ENCODE measurements at places on chromosomes 13 and 19.

DNA sequence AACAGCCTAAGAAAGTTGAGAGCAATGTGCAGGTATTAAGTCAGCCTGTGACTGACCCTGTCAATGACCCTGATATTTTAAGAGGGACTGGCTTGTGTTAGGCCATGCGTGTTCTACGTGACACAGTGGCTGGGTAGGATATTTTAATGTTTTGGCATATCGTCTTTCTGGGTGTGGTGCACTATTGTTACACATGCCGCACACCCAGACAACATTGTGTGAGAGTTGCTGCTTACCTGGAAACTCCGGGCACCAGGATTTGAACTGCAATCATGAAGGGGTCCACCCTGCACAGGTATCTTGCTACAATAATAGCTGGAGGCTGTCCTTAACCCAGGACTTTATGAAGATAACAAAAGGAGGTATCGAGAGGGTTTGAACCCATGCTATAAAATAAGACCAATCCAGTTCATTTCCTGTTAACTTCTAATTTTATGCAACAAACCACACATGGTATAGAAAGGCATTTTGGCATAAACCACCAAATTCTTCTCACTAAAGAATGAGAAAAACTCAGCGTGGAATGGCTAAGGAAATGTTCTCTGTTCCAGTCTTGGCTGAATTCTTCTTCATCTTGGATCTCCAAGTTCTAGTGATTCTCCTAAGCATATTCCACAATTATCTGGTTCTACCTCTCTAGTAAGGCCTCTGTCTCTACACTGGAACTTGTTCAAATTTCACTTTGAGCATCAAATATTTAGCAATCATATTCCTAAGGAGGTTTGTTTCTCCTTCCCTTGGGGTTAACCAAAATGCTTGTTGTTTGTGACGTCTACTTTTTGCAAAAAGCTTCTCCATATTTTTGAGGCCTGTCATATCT is 38.7 kb upstream of the POMP start:
- peaks cover 11% of the 10 kb centered on the region for H3K27me3 ChIP-seq
- DNase-seq: no peak
- no peaks in the 10 kb centered on the region for H3K4me1 ChIP-seq
- H3K36me3 ChIP-seq: no peaks in the 10 kb centered on the region
- no peak overlapping the region for H3K27ac ChIP-seq

- no peaks in the 10 kb centered on the region for H3K4me1 ChIP-seq
- no peaks in the 10 kb centered on the region for H3K27me3 ChIP-seq
- no peaks in the 10 kb centered on the region for H3K36me3 ChIP-seq
- no peak overlapping the region for H3K27ac ChIP-seq
- H3K4me3 ChIP-seq: no peak overlapping the region
Measured at GRCh38 chr13:107475753-107476453, 739.4 kb downstream of the LIG4 start.

DNA sequence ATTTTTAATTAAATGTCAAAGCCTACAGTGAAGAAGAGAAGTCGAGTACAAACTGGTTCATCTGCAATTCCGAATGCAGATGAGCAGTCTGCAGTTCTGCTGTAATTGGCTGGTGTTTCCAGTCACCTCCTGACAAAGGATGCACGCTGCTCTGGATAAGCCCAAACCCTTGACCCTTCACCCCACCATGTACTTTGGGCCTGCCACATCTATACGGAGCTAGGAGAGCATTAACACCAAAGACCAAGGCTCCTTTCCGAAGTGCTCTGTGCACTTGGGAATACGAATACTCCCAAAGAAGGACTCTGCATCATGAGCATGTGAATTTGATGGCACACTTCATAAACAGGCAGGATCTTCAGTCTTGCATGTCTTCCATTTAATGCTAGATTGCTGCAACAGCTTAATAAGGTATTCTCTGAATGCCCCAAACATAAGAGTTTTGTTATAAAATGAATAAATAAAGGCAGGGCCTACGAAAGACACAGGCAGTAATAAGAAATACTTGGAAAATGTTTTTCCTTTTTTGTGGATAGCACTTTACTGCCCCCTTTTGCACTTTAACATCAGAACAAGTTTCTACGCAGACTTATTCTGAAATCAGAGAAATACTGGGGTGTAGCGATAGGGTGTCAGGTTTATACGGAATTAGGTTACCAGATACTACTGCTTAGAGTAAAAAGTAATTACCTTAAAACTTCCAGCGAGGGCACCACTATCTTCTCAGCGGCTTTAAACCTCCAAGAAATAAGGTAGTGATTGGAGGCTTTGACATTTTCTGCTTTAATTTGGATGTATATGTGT is 15.0 kb downstream of the EFNB2 start:
- DNase-seq: no peak
- peaks cover 7% of the 10 kb centered on the region for H3K36me3 ChIP-seq
- no peak overlapping the region for H3K27ac ChIP-seq
- H3K4me3 ChIP-seq: no peak overlapping the region
- H3K27me3 ChIP-seq: peaks cover 73% of the 10 kb centered on the region

DNA sequence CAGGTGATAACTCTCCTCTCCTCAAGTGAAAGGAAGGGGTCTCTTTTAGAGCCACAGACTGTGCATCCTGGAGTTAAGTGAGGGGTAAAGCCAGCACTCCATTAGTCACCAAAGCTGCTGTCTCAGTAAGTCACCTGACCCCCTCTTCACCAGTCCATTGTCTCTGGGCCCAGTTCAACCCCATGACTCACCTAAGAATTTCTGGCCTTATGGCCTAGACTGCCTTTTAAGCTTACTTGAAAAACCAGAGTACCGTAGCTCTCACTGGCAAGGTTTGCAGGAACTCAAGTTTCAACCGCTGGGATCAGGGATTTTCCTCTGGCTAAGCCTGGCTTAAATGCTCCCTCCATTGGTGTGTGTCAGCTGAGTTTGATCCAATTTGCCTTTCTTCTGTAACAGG is 23.4 kb upstream of the EID2 start:
- H3K27me3 ChIP-seq: peaks cover 1% of the 10 kb centered on the region
- H3K36me3 ChIP-seq: peaks cover 2% of the 10 kb centered on the region
- H3K4me1 ChIP-seq: peaks cover 6% of the 10 kb centered on the region
- no peak overlapping the region for H3K27ac ChIP-seq

- DNase-seq: no peak
- H3K4me1 ChIP-seq: no peaks in the 10 kb centered on the region
- no peaks in the 10 kb centered on the region for H3K27me3 ChIP-seq
- no peak overlapping the region for H3K27ac ChIP-seq
Measured at GRCh38 chr13:76131551-76131950, 495.4 kb downstream of the LMO7 start.

GRCh38 chr13:107456431-107456830 is 758.9 kb downstream of the LIG4 start:
- no peaks in the 10 kb centered on the region for H3K27me3 ChIP-seq
- H3K27ac ChIP-seq: no peak overlapping the region
- H3K4me3 ChIP-seq: no peak overlapping the region
- no peaks in the 10 kb centered on the region for H3K36me3 ChIP-seq
- no peaks in the 10 kb centered on the region for H3K4me1 ChIP-seq
- no peak for DNase-seq

DNA sequence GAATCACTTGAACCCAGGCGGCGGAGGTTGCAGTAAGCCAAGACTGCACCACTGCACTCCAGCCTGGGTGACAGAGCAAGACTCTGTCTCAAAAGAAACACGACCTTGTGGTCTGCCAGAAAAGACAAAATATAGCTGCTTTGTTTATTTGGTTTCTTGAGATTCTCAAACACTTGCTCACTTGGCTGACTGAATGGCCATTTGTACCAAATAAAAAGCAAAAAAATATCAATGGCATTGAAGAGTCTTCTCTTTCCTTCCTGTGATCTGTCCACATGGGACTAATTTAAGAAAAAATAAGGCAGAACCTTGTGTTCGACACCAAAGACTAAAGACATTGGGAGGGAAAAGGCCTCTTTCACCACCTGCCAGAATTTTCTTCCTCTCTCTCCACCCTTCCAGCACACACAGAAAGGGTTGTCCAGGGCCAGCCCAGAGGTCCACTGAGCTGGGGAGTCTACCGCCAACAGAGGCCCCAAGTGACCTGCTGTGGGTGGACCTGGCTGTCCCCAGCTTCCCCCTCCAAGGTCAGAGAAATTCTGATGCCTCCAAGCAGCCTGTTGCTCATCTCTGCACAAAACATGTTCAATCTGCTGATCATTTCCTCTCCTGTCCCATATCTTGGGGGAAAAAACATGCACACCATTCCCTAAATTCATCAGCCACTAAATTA is 5.9 kb downstream of the BRME1 start:
- no peaks in the 10 kb centered on the region for H3K27me3 ChIP-seq
- no peak for DNase-seq
- H3K27ac ChIP-seq: no peak overlapping the region
- no peak overlapping the region for H3K4me3 ChIP-seq
- no peaks in the 10 kb centered on the region for H3K36me3 ChIP-seq
- H3K4me1 ChIP-seq: no peaks in the 10 kb centered on the region

GRCh38 chr19:7267792-7268704 is 26.2 kb downstream of the INSR start:
- H3K4me3 ChIP-seq: no peak overlapping the region
- no peak overlapping the region for H3K27ac ChIP-seq
- H3K36me3 ChIP-seq: no peaks in the 10 kb centered on the region
- no peak for DNase-seq
- H3K4me1 ChIP-seq: no peaks in the 10 kb centered on the region

DNA sequence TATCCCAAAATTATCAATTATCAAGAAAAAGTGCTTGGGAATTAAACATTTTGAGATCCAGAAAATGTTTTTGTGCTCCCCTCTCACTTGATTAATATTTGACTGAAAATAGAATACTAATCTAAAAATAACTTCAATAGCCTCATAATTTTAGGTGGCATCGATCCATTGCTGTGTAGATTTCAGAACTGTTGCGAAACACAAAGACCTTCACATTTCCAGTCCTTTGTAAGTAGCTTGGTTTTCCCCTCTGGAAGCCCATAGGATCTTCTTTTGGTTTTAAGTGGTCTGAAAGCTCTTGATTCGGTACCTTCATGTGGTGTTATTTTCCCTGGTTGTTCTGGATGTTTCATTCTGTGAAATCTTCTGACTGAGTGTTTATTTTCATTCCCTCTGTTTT is 176.5 kb downstream of the NUFIP1 start:
- no peak overlapping the region for H3K4me3 ChIP-seq
- H3K36me3 ChIP-seq: peaks cover 2% of the 10 kb centered on the region
- no peak for DNase-seq
- H3K27me3 ChIP-seq: peaks cover 15% of the 10 kb centered on the region
- peak overlapping the region; percentile 11 for H3K27ac ChIP-seq

DNA sequence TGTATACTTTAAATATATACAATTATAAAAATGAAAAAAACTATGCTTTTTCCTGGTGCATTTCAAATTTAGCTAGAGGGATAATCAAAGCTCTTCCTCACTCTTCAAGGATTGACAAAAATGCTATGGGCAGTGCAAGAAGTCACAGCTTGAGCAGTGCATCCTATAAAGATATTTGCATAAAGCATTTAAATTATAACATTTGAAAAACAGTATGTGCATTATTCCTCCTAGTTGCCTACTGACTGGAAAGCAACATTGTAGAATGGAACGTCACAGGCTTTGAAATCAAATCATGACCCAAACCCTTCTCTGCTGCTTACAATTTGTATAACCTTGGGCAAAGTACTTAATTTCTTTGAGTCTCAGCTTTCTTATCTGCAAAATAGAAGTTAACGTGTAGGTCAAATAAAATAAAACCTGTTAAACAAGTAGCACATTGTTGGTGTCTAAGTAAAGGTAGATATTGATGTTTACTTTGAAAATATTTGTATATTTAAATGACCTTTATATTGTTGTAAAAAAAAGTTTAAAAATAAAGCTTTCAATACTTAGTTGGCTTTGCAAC is 9.2 kb upstream of the KLHL1 start:
- no peaks in the 10 kb centered on the region for H3K27me3 ChIP-seq
- H3K36me3 ChIP-seq: no peaks in the 10 kb centered on the region
- H3K4me1 ChIP-seq: no peaks in the 10 kb centered on the region
- H3K27ac ChIP-seq: no peak overlapping the region
- no peak for DNase-seq

DNA sequence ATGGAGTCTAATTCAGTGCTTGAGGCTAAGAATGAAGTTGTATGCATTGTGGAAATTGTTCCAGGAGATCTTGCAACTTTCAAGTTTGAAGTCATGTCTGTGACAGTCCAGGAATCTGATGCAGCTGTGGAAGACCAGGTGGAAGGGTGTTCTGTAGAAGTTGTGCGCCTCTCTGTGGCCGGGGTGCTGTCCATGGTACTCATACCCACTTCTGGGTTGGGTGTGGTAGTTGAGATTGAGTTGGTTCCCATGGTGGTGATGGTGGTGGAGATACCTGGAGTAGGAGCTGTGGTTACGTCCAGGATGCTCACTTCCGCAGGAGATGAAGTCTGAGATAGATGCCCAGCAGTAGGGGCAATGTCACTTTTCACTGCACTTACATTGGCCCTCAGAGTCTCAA is 44.3 kb downstream of the MUC16 start:
- H3K27me3 ChIP-seq: peaks cover 10% of the 10 kb centered on the region
- H3K27ac ChIP-seq: no peak overlapping the region

- DNase-seq: no peak
- H3K27ac ChIP-seq: no peak overlapping the region
- H3K4me3 ChIP-seq: no peak overlapping the region
- H3K36me3 ChIP-seq: no peaks in the 10 kb centered on the region
- H3K27me3 ChIP-seq: no peaks in the 10 kb centered on the region
Measured at GRCh38 chr19:31890230-31890629, 455.2 kb upstream of the ZNF507 start.

- no peak overlapping the region for H3K27ac ChIP-seq
- no peak for DNase-seq
- no peak overlapping the region for H3K4me3 ChIP-seq
- H3K36me3 ChIP-seq: no peaks in the 10 kb centered on the region
Measured at GRCh38 chr19:51186323-51186722, 38.6 kb upstream of the CD33 start.

DNA sequence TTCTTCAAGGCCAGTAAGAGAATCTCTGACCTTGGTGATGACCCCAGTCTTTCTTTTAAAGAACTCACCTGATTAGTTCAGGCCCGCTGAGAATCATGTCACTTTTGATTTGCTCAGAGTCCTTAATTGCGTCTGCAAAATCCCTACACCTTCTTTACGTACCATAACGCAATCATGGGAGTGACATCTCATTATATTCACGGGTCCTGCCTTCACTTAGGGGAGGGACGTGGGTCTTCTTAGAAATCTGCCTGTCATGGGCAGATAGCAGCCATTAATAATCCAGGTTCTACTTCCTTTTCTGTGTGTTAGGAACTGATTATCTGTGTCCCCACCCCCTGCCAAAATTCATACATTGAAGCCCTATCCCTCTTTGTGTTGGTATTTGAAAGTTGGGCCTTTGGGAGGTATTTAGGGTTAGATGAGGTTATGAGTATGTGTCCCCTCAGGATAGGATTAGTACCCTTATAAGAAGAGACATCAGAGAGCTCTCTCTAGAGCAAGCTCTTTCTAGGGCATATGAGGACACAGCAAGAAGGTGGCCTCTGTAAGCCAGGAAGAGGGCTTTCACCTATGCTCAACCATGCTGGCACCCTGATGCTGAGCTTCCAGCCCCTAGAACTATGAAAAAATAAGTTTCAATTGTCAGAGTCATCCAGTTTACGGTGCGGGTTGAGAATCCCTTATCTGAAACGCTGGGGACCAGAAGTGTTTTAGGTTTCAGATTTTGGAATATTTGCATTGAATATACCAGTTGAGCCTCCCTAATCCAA is 9.9 kb downstream of the TPP2 start:
- H3K27ac ChIP-seq: peak overlapping the region; percentile 35
- no peaks in the 10 kb centered on the region for H3K27me3 ChIP-seq
- no peak for DNase-seq
